ENCODE measurements at places on chromosomes 1 and 21. TPM values are rescaled to one million over a fixed set of nuclear protein-coding genes. Genes with fewer than 3 reads are reported as not detected.

Gene CLCNKB
- 1.9 TPM for total RNA-seq

GRCh38 chr1:91160363-91161075 is 138.7 kb upstream of the ZNF644 start:
- H3K27me3 ChIP-seq = no peaks in the 10 kb centered on the region
- no peak for DNase-seq
- no peak overlapping the region for H3K27ac ChIP-seq
- H3K36me3 ChIP-seq = no peaks in the 10 kb centered on the region

GRCh38 chr1:89465201-89465600 is 59.4 kb upstream of the LRRC8B start:
- H3K4me1 ChIP-seq = no peaks in the 10 kb centered on the region
- H3K27ac ChIP-seq = no peak overlapping the region
- no peak overlapping the region for H3K4me3 ChIP-seq
- no peak for DNase-seq

DNA sequence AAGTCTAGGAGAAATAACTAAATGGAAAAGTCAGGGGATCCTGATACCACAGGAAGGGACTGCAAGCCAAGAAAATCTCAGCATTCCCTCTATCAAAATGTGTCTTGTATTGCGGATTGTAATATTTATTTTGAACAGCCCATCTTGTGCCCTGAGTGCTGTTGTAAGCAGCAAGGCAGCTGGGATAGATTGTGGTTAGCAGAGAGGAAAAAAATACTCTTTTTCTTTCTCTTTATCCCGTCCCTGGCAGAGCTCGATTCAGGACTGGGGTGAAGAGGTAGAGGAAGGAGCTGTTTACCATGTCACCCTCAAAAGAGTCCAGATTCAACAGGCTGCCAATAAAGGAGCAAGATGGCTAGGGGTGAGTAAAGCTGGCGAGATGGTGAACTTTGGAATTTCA is 1.2 kb downstream of the RGL1 start:
- H3K4me3 ChIP-seq = peak overlapping the region; percentile 49
- no peaks in the 10 kb centered on the region for H3K27me3 ChIP-seq
- no peak for DNase-seq
- peaks cover 3% of the 10 kb centered on the region for H3K4me1 ChIP-seq
- no peak overlapping the region for H3K27ac ChIP-seq

Gene LENEP
- not detected for total RNA-seq

DNA sequence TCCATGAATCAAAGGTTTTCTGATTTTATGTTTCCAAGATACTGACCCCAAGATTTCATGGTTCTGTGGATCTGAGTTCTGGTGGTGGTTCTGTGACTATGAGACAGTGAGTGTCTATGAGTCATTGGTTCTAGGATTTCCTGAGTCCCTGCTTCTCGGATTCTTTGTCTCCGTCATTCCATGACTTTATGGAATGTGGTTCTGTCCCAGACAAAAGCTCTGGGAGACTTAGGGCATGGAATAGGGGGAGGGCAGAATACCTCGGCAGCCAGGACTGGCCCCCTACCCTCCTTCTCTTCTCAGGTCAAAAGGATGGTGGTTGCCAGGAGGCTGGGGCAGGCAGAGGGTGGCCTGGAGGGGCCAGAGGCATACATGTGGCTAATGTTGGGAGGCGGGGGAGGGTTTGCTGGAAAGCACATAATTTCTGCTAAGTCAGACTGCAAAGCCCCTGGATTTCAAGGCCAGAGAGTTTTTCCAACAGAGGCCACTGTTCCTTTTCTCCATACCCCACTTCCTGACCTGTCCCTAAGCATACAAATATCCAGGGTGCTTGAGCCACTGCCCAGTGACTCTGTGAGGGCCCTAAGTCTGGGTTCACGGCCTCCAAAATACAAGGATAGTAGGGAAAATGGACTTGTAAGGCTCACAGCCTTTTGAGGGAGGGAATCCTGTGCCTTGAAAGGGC is 17.2 kb downstream of the CDCP2 start:
- H3K36me3 ChIP-seq = no peaks in the 10 kb centered on the region
- H3K4me3 ChIP-seq = no peak overlapping the region
- no peaks in the 10 kb centered on the region for H3K4me1 ChIP-seq
- DNase-seq = no peak
- no peaks in the 10 kb centered on the region for H3K27me3 ChIP-seq

Gene SELP
- 10.8 TPM for total RNA-seq

Gene RAB29
- total RNA-seq = 18.6 TPM

DNA sequence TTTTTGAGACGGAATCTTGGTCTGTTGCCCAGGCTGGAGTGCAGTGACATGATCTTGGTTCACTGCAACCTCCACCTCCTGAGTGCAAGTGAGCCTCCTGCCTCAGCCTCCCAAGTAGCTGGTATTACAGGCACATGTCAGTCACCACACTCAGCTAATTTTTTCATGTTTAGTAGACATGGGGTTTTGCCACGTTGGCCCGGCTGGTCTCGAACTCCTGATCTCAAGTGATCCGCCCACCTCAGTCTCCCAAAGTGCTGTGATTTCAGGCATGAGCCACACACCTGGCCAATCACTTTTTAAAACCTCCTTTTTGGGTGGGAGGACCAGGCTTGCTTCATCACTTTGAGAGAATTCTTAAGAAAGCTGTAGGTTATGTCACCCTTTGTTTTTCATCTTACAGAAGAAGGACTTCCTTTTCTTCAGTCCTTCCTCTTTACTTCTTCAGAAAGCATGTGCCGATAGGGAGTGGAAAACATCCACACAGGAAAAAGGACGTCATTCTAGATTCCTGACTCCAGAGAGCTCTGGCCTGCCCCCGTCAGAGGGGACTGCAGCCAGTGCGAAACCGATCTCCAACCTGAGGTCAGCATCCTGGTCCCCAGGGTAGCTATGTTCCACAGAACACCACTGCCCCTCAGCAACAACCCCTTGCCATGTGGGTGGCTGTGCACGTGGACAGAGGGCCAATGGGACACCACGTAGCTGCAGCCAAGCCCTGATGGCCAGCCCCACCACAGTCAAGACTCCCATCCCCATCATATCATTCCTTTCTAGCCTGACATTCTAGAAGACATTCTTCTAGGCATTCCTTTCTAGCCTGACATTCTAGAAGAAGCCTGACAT is 21.9 kb downstream of the NCF2 start:
- DNase-seq = no peak
- no peaks in the 10 kb centered on the region for H3K4me1 ChIP-seq
- H3K27me3 ChIP-seq = no peaks in the 10 kb centered on the region
- no peak overlapping the region for H3K4me3 ChIP-seq

Gene KIRREL1
- total RNA-seq = 50.2 TPM

Gene CLK2
- 28.1 TPM for total RNA-seq

DNA sequence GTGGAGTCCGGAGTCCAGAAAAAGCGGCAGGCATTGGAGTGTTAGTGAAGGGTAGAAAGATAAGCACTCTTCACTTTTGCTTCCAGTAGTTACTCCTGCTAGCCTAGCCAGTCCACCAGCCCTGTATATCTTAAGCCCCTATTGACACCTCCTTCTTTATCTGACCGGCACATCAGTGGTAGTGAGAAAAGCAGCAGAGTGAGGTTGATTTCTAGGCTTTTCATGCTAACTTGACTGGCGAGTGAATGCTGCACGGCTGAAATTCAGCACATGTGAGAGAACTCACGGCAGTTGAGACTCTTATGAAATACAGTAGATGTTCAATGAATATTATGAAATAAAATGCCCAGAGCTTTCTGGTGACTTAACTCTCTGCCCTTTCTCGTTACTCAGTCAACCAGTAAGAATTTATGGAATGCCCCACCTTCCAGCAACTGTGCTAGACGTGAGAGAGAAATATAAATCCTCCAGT is 128.2 kb downstream of the CACHD1 start:
- H3K27ac ChIP-seq = no peak overlapping the region
- H3K4me1 ChIP-seq = no peaks in the 10 kb centered on the region
- no peak for DNase-seq
- H3K36me3 ChIP-seq = no peaks in the 10 kb centered on the region
- H3K4me3 ChIP-seq = no peak overlapping the region

- no peak overlapping the region for H3K4me3 ChIP-seq
- H3K27me3 ChIP-seq = no peaks in the 10 kb centered on the region
- no peaks in the 10 kb centered on the region for H3K36me3 ChIP-seq
- H3K4me1 ChIP-seq = no peaks in the 10 kb centered on the region
- DNase-seq = no peak
- no peak overlapping the region for H3K27ac ChIP-seq
These were observed 263.6 kb upstream of the USP24 start for GRCh38 chr1:55478742-55479141.

- peak; percentile 75 for DNase-seq
- no peaks in the 10 kb centered on the region for H3K4me1 ChIP-seq
- no peaks in the 10 kb centered on the region for H3K36me3 ChIP-seq
- no peaks in the 10 kb centered on the region for H3K27me3 ChIP-seq
These were observed 242.4 kb upstream of the TMEM51 start for GRCh38 chr1:14910984-14911721.

DNA sequence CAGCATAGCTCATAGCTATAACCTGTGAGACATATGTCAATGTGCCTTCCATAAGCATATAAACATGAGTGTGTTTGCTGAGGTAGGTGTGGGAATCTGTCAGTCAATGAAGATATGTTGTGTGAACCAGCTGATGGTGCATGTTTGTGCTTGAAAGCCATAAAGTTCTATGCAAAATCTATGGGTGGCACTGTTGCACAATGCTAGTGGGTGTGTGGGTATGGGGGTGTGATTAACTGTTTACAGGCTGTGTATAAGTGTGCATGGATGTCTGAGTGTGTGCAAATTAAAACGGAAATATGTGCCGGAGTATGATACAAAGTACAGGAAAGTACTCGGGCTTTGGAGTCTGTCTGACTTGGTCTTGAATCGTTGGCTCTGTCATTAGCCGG is 1.0 kb upstream of the ATP2B4 start:
- no peaks in the 10 kb centered on the region for H3K27me3 ChIP-seq
- H3K27ac ChIP-seq = no peak overlapping the region

Gene SNRPE
- total RNA-seq = 18.8 TPM

DNA sequence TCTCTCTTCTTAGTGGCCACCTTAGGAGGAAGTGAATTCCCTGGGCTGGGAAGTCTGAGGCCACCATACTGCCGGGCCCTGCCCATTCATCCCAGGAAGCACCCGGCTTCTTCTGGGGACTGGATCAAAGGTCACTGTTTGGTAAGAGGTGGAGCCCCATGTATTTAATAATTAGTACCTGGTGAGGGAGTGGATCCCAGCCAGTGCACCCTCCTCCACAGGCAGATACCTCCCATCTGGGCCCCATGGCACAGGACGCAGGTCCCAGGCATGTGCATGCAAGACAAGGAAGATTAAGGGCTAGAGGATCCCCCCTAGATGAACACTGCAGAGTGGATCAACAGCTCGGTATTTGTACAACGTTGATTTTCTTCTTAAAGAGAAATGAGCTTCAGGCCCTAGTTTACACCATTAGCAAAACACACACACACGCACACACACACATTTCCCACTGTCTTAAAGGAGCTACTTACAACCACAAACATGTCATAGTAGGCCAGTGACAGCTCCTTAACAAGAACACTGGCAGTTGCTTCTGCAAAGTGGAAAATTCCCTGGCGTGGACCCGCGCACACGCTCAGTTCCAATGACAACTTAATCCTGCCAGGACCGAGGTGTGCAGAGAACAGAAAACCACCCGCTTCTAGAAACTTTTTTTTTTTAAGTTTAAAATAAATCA is 90.7 kb downstream of the MRPL37 start:
- peak; percentile 63 for DNase-seq
- H3K27ac ChIP-seq = peak overlapping the region; percentile 50
- peaks cover 44% of the 10 kb centered on the region for H3K4me1 ChIP-seq

Gene SPAG17
- not detected for total RNA-seq

All from prostate gland (tissue), 2 donors.